Cerebellum (tissue), 4 donors: ENCODE measurements at places on chromosomes 3 and 15.

GRCh38 chr3:101813817-101814440 is 34.9 kb downstream of the NXPE3 start:
- no peak for DNase-seq

- DNase-seq = no peak
These were observed 81.4 kb upstream of the CHD2 start for GRCh38 chr15:92818651-92819277.

- peak; percentile 31 for DNase-seq
These were observed 35.0 kb upstream of the MGLL start for GRCh38 chr3:127857333-127857732.

DNA sequence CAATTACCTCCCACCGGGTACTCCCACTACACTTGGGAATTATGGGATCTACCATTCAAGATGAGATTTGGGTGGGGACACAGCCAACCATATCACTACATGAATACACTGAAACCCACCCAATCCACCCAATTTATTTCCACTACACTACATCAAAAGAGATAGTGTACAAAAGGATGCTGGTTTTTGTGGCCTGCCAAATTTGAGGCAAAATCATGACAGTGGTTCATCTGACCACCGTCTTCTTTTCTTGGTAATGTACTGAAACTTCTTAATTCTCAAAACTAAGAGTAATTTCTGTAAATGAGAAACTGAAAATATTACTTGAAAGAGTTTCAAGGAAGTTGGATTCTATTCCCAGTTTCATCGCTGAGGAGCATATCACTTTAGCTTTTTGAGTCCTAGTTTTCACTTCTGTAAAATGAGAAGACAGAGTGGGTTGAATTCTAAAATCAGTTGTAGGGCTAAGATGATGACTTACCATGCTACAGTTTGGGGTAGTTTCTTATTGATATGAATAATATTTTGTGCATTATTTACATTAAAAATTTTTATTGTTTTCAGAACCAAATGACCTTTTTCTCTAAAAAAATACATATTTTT is 360.4 kb upstream of the CNTN6 start:
- DNase-seq = no peak

GRCh38 chr15:57500256-57500655 is 91.4 kb upstream of the MYZAP start:
- no peak for DNase-seq

- no peak for DNase-seq
These were observed 309.7 kb upstream of the TPRG1 start for GRCh38 chr3:188861842-188862744.

DNA sequence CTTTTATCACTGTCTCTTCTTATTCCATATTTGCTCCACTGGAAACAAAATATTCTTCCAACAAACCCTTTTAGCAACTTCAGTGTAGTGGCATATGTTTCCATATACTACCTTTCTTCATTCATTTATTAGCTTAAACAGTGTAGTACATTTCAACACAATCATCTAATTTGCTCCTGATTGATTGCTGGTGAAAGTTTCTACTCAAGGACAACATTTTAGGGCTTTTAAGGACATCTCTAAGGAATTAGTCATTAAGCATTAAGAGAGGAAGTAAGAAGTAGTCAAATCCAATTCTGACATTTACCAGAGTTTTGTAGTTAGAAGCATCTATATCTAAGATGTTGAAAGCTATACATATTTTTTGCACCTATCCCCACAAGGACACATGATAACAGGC is 55.8 kb downstream of the RSRC1 start:
- no peak for DNase-seq

DNA sequence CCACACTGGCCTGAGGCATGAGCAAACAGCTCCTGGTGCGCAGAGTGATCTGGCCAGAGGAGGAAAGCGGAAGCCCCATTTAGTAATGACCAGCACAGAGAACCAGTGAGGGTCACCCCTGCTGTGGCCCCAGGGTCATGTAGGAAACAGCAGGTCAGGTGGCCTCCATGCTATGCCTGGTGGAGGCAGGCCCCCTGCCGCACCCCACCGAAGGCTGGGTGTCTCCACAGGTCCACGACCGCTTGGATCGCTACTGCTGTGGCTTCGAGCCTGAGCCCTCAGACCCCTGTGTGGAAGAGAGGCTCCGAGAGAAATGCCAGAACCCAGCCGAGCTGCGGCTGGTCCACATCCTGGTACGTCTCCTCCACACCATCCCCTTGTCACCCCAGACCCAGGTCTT is 52.6 kb downstream of the POMGNT2 start:
- DNase-seq = no peak

- no peak for DNase-seq
These were observed 77.2 kb downstream of the TOP2B start for GRCh38 chr3:25587526-25587925.

GRCh38 chr3:53147151-53147902 is 13.7 kb upstream of the PRKCD start:
- no peak for DNase-seq

DNA sequence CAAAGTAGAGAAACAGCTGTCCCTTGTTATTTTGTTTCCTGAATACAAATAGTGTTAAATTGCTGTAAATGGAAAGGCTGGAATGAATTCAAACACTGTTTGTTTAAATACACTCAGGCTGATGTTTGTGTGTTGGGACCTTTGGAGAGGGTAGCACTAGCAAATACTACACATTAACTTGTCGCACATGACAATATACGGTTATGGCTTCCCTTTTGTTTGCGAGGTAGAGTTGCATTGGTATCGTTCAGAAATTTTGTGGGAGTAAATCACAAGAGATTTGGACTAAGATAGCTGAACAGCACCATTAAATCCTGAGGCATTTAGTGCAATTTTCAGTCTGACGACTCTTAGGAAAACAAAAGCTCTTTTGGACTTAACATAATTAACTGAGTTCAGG is 213.0 kb upstream of the ROBO2 start:
- no peak for DNase-seq

DNA sequence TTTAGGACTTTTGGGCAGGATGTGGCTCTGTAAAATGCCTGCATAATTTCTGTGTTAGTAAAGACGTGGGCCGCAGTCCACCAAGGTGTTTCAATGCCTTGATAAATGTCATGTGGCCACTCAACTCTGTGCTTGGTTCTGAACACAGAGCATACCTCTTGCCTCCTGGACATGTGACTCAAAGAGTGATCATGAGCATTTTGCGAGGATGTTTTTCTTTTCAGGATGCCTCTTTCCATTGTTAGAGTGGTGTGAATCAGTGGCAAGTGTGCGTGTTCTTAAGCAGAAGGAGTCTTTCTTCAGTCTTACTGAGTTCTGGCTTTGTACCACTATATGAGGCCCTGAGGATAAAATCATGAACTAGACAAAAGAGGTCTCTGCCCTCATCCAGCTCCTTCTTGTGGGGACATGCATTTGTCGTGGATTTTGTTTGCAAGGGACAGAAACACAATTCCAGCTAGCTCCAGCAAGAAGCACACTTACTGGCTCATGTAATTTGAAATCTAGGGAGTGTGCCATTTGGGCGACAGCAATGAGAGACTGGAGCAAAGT is 363.4 kb downstream of the LRTM1 start:
- DNase-seq = no peak

DNA sequence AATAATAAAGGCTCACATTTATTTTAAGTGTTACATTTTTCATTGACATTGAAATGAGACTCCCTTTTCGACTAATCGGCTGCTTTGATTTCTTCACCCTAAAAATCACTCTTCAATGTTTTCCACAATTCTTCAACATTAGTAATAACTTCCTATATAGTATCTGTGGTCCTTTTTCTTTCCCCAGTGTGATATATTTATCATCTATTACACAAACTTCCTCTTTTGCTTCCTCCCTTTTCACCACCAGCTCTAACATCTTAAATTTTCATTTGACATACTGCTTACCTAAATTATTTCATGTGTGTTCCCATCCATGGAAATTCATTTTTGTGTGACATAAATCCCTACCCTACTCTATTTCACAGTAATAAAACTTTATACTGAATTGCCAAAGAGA is 244.4 kb downstream of the TIGIT start:
- DNase-seq = no peak

DNA sequence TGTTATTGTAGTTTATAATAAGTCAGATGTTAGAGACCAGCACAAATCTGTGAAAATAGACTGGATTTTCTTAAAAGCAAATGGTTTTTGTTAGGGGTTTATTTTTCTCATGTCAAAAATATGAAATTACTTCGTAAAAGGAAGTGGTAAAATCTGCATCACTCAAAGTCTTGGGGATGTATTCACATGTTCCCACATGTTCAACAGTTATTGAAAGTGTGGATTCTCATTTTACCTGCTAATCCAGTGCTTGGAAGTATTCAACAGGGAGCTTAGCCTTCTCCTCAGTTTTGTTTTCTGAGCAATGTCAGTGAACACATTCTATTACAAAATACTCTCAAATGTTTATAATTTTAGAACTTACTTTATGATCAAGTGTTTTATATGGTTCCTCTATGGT is 352.0 kb downstream of the SOX2 start:
- no peak for DNase-seq

- DNase-seq = no peak
These were observed 417.3 kb downstream of the OTOL1 start for GRCh38 chr3:161913786-161914389.
